ENCODE measurements at places on chromosomes 16 and 17. TPM values are rescaled to one million over a fixed set of nuclear protein-coding genes. Genes with fewer than 3 reads are reported as not detected.
A peak's percentile ranks its signal among the peaks of the same experiment; 100 is the strongest.

GJC1 gene
- total RNA-seq = 75.9 TPM

DNA sequence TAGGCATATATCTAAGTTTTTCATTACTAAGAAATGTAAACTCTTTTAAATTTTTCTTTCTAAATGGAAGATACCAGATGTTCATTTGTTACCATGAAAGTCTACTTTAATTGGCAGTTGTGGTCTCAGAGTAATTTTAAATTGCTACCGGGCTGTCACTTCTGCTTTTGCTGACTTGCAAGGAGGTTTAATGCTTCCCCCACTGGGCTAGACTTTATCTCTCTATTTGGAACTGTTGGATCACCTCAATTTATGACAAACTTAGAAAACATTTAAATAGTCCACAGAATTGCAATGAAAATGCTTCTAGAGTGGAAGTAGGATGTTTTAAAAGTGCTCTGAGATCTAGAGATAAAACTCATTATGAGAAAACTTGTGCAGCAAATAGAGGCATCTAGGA is 479.8 kb upstream of the GOT2 start:
- DNase-seq = no peak

DNA sequence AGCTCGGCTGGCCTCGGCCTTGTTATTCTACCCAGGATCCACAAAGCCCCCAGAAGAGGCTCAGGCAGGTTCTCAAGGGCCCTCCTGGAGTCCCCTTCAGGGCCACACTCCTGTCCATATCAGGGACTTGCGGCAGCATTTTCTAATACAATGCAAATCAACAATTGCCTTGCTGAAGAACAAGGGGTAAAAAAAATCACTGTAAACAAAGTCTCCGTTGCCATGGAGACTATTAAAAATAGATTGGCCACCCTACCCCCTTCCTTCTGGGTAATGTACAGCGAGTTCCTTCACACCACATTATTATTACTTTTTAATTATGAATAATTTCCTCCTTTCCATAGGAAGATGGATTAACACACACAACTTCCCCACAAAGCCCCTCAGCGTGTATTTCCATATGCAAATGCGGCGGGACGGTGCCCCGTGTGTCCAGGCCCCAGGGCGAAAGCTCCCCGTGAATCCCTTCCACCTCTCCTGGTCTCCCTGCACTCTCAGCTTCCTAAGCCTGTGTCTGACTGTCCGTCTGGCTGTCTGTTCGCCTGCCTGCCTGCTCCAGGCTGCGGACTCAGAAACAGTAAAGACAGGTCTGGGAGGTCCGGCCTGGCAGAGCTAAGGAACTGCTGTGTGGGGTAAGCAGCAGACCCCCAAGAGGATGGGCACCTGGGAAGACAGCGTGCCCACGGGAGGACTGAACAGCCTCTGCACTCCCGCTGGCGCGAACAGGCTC is 196.6 kb downstream of the RBFOX3 start:
- no peak for DNase-seq

KRT24 gene
- 2.4 TPM for total RNA-seq

DNA sequence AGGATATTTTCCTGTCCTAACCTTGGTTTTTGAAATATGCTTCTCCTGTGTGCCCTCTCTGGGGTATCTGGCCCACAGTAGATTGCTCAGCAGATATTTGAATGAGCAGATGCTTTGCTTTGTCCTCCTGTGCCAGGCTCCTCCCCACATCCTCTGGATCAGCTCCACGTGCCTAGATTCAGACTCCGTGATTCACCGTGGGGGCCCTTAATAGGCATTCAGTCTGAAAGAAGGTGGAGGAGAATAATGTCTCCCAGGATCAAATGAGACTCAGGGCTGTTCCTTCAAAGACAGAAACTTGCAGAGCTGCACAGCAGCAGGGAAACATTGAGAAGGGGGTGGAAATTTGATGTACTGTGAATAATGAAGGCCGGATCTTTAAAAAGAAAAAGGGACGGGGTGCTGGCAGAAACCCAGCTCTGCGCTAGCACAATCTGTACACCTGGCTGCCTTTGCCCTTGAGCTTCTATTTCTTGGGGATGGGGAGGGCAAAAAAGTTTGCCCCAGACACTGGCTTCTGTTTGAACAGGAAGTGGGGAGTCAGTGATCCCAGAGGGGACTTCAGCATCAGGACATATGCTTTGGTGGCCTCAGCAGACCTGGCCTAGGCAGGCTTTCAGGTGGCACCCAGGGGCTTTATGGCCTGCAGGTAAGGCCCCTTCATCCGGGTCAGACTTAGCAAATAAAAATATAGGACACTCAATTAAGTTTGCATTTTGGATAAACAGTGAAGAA is 15.9 kb upstream of the SLC12A3 start:
- DNase-seq = no peak

DNA sequence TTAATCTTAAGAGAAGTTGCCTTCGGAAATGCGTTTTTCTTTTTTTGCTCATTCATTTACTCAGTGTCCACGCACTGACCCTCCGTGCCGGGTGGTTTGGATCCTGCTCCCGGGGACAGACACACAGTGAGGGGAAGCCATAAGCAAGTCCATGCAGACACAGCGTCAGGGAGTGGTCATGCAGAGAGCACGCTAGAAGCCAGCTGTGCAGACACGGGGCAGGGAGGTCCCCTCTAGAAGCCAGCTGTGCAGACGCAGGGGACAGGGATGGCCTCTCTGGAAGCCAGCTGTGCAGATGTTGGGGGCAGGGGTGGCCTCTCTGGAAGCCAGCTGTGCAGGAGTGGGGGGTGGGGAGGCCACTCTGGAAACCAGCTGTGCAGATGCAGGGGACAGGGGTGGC is 4.8 kb downstream of the GAA start:
- DNase-seq = no peak

MT1M gene
- total RNA-seq = not detected

- peak; percentile 95 for DNase-seq
Observed at GRCh38 chr17:42677921-42678781, 1.4 kb upstream of the PLEKHH3 start.

DNA sequence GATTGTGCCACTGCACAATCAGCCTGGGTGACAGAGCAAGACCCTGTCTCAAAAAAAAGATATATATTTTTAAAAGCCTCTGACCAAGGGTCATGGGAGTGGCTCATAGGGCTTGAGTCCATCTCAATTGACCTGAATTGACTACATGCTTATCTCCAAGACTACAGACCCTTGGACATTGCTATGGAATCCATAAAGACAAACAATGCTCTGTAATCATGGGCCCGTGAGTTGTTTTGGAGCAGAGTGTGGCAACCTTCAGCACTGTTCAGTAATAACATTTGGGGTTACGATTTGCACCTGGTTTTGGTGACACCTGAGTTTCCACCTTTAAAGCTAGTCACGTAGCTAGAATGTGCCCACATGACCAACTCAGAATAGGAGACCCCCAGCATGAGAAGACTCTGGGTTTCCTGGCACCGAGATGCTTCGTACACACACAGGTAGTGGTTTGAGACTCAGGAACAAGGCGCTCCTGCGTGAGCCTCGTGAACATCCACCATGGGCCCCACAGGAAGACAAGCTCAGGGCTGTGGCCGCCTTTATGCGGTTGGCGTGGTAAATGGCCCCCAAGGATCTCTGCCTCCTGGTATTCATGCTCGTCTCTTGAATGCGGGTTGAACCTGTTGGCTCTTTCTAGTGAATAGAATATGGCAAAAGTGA is 66.6 kb upstream of the RPH3AL start:
- DNase-seq = no peak

GRCh38 chr16:70157105-70157476 is 16.5 kb upstream of the CLEC18C start:
- DNase-seq = no peak

SBK1 gene
- total RNA-seq = 4.9 TPM

- DNase-seq = no peak
Observed at GRCh38 chr16:47886631-47887415, 269.0 kb downstream of the ABCC12 start.

ZBTB4 gene
- total RNA-seq = 27.2 TPM

TSPAN10 gene
- 4.2 TPM for total RNA-seq

DNA sequence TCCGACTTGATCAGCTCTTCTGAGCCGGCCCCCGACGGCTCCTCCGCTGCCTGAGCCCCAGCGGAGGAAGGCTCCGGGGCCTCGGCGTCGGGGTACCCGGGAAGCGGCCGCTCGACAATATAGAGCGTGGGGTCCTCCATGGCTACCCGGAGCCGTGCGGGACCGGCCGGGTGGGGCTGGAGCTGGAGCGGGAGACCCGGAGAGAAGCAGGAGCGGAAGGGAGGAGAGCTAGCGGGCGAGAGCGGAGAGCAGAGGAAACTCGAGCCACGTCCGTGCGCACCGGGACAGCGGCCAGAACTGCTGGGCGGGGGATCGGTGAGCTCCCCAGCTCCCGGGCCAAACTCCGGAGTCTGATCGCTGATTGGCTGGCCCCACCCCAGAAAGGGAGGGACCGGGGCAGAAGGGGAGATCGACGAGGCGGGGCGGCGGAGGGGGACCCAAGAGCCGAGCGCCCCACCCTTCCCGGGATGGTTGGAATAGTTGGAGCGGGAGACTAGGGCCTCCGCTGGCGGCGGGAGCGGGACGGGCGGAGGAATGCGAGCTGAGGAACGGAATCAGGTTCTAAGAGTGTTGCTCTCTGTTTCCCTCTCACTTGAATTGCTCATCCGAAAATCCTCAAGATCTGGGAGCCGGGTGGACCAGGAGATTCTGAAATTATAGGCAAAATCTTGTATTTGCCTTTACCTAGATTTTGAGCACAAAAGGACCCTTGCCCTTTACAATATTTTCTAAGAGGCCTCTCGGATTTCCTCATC is at the start of gene CAVIN1:
TSS of gene CAVIN1 (minus strand) at position 299 of the 755 bp plus-strand sequence. CDS start at position 140, 159 bp downstream.
- peak; percentile 88 for DNase-seq

GRCh38 chr16:81995651-81996050 is 15.6 kb downstream of the SDR42E1 start:
- no peak for DNase-seq

- no peak for DNase-seq
Observed at GRCh38 chr16:28089992-28090365, 26.5 kb upstream of the GSG1L start.

GRCh38 chr16:75246504-75247205 is 4.8 kb downstream of the BCAR1 start:
- DNase-seq = no peak

Data from Calu3 (cell line).